ENCODE measurements at places on chromosomes 2 and 18.
A peak's percentile ranks its signal among the peaks of the same experiment; 100 is the strongest.

DNA sequence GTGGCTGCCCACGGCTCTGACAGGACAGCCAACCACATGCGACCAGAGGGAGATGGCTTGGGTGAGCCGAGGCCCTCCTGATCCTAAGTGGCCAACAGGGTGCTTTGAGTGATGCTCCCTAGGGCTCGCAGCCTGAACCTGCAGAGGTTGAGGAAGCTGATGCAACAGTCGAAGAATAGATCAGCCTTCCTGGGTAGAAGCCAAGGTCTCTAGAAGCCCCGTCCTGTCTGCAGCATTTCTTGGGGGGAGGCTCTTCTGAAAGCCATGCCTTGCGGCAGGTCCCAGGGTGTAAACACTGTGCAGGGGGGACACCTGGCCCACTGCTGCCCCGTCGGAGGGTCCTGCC is 136.4 kb downstream of the HDAC4 start:
- DNase-seq, result peak; percentile 17

- no peak for DNase-seq
Measured at GRCh38 chr2:75870133-75870532, 159.4 kb upstream of the GCFC2 start.

GRCh38 chr2:102006886-102007278 is 15.1 kb downstream of the IL1R2 start:
- no peak for DNase-seq

DNA sequence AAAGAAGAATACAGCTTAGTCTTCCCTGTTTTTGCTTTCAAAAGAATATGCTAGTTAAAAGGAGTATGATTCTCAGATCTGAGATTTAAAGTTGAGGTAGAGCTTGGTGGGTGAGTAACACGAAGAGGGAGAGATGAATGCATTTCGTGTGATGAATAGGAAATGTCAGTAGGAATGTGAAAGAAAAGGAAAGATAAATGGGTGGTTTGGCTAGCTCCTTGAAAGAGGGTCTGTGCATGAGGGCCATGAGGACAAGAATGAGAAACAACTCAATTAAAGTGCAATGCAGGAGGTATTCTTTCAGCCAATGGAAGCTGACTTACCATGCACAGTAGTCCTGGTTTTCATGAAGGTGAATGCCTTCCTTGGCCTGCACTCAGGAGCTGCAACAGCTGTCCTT is 248.2 kb downstream of the HNMT start:
- no peak for DNase-seq

GRCh38 chr2:199441759-199442158 is 16.0 kb downstream of the SATB2 start:
- no peak for DNase-seq

- DNase-seq, result no peak
Measured at GRCh38 chr2:204255071-204255470, 290.2 kb upstream of the PARD3B start.

DNA sequence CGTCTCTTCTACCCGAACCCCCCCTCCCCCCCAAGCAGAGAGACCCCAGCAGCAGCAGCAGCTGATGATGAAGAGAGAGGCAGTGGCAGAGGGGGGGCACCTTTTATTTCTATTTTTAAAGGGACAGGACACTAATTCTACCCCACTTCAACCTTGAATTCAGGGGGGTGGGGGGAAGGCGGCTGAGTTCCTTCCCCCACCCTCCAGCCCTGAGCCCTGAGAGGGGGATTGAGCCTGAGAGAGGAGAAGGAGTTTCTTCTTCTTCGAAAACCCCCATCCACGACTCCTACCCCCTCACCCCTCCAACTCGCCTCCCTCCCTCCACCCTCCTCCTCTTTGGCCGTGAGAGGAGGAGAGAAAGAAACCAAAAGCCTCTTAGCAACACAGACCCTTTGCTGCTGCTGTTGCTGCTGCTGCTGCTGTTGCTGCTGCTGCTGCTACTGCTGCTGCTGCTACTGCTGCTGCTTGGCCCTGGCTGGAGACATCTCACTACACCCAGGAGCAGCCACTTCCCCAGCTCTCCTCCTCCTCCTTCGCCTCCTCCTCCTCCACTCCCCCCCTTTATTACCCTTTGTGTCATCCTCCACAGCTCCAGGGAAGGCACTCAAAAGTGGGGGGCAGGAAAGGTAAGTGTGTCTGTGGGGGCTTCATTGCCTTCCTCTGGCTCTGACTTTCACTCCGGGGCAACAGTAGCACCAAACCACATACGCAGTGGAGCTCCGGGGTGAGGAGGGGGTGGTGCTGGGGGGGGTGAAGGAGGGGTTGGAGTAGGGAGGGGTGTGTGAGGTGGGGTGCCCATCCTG is at the start of gene MBD5:
MBD5 (plus strand) TSS at position 33 of the 803 bp plus-strand sequence.
- peak; percentile 68 for DNase-seq

- DNase-seq, result no peak
Measured at GRCh38 chr2:43255296-43255910, 29.0 kb upstream of the ZFP36L2 start.

DNA sequence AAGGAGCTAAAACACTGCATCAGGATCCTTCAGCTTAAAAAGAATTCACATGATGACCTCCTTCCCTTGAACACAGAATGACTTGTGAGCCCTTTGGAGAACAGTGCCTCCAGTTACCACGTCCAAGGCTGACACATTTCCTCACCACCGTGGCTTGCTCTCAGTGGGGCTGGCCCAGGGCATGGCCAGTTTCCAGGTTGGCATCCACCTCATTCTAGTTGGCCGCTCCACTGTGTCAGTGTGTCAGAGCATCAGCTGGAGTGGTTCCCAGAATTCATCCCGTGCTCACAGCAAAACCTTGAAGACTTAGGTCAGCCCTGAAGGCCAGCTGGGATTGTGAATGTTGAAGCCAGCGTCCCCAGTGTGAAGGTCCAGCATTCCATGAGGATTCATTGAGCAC is 158.5 kb downstream of the INSIG2 start:
- no peak for DNase-seq

- no peak for DNase-seq
Measured at GRCh38 chr2:99238599-99238998, 16.9 kb downstream of the LYG2 start.

GRCh38 chr2:129091620-129092019 is 773.0 kb upstream of the HS6ST1 start:
- no peak for DNase-seq

GRCh38 chr2:13009027-13009642 is 292.4 kb downstream of the TRIB2 start:
- DNase-seq, result no peak

- no peak for DNase-seq
Measured at GRCh38 chr2:23751747-23752265, 175.1 kb downstream of the ATAD2B start.

GRCh38 chr2:152415796-152416195 is 80.8 kb downstream of the FMNL2 start:
- DNase-seq, result no peak

GRCh38 chr2:20141056-20141762 is 83.7 kb downstream of the SDC1 start:
- DNase-seq, result no peak

- DNase-seq, result no peak
Measured at GRCh38 chr2:10095175-10095574, 15.0 kb upstream of the CYS1 start.

GRCh38 chr2:151771599-151772358 is 37.5 kb upstream of the NEB start:
- DNase-seq, result peak; percentile 84

DNA sequence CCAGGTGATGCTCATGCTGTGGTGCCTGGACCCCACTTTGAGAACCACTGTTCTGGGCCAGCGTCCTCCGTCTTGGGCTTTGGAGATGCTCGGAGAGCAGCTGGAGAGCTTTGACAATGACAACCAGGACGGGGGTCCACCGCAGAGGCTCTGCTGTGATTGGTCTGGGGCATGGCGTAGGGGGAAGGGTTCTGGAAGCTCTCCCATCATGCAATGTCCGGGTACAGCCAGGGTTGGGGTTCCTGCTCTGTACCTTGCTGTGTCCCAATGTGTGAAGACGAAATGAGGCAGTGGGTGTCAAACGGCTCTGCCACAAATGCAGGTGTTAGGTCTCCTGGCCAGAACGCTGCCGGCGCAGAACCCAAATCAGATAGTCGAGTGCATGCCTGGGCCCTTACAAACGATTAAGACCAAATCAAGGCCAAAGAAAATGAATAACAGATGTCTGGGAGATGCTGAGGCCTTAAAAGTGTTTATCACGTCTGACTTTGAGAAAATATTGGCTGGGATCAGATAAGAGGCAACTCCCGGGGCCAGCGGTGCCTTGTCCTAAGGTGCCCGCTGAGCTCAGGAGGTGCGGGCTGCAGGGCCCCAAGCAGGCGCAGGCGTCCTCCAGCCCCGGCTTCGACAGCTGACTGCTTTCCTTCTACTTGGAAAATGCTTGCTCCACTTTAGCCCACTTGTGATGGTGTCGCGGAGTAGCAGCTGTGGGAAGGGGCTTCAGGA is 117.2 kb downstream of the VAPA start:
- no peak for DNase-seq

DNA sequence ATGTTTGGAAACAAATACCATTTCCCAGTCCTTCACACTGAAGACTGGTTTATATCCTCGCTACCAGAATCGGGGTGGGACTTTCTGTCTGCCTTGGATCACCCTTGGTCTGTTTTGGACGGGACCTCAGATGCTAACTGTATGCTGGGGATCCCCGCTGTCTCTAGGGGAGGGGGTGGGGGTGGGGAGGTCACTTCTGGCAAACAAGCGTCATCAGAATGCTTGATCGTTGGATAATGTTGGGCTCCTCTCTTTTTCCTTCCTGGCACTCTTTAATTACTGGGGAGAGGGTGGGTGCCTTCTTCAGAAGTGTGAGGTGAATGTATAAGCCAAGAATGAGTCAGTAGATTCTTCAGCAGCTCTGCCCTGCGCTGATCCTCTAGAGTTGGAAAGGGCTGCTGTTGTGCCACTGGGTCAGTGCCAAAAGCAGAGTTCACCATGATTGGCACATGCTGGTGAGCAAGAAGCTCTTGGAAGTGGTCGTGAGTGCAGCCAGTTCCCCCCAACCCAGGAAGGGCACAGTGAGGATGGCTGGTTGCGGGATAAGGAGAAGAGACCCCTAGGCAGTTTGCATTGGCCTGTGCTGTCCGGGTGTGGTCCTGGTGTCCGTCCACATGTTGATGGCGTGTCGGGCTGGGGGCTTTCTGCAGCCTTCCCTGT is 32.2 kb downstream of the DGKD start:
- DNase-seq, result no peak

GRCh38 chr2:15494877-15495276 is 66.3 kb downstream of the NBAS start:
- no peak for DNase-seq

GRCh38 chr18:12891561-12891960 is 7.5 kb upstream of the PTPN2 start:
- no peak for DNase-seq

DNA sequence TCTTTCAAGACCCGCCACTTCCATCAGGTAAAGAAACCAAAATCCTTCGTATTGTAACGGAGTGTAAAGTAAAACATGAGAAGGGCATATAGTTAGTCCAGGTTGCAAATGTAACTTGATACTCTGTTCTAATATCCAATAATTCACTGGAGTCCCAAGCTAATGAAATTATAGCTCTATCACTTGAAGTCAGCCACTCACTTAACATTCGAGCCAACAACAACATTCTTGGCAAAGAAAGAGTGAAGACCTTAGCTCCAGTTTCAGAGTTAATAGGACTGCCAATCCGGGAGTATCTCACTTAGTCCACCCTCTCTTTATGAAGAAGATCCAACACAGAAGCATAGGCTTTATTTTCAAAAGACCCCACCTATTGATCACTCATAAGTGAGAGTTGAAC is 298.0 kb upstream of the SOX11 start:
- no peak for DNase-seq

GRCh38 chr2:78127424-78127823 is 605.2 kb upstream of the LRRTM4 start:
- DNase-seq, result no peak

GRCh38 chr2:216354306-216354705 is 18.0 kb downstream of the MARCHF4 start:
- no peak for DNase-seq

DNA sequence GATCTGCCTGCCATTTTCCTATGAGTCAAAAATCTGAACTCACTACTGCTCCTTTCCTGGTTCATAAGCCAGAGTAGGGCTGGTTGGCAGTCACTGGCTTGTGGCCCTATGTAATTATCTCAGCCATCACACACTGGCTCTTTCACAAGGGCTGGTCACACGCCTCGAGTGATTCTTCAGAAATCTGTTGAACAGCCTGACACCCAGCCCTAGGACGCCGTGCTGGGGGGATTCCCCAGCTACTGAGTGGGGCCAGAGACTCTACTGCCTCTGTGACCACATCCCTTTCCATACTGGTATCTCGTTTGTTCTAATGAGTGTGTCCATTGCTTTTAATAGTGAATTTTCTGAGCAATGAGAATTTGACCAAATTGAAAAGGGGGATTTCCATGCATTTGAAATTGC is 45.8 kb upstream of the RBM44 start:
- no peak for DNase-seq

DNA sequence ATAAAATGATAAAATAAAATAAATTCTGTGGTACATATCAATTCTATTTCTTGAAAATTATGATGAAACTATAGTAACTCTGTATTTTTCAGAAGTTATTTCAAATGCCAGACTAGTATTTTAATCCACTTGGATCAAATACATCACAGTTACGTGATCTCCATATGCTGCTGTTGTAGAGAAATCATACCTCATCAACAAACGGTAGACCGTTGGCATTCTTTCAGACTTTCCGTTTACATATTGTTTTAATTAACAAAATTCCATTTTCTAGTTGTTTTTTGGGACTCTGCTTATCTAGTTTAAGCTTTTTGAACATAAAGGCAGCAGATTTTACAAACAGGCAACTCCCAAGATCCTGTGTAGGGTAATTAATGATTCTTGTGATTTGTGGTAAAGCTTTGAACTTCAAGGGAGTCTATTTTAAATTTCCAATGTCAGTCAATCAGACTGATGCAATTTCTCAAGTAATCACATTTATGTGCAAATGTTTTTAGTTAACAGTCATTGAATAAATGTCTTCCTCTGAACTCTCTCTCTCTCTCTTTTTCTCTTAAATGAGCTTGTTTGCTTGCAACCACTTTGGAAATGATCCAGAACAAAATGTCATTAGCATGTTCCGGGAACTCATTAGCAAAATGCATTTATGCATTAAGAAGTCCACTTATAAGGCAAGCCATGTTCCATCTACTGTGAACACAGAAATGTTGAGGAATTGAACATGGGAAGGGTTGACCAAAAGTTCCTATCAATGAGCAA is 31.8 kb downstream of the NYAP2 start:
- no peak for DNase-seq

GRCh38 chr2:121351521-121352318 is 66.7 kb upstream of the TFCP2L1 start:
- DNase-seq, result no peak
